ENCODE measurements at places on chromosomes 2 and 18.

DNA sequence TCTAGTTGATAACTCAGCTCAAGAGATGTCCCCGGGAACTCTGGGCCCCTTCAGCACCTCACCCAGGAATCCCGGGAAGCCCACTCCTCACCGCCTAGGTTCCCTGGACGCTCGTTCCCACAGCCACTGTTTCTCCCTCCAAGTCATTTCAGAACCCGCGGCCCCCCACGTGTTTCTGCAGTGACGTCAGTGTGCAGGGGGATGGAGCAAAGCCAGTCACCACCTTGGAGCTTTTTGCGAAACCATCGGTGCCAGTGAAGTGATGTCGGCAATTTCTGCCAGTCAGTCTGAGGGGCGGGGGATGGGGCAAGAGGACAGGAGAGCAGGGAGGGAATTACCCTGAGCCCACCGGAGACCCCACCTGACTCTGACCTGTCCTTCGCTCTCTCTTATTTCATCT is 119.2 kb downstream of the SNTG2 start:
- no peak for DNase-seq

GRCh38 chr2:217609952-217610351 is 392.8 kb downstream of the TNS1 start:
- DNase-seq: no peak

GRCh38 chr2:238289574-238289973 is 1.2 kb upstream of the PER2 start:
- no peak for DNase-seq

DNA sequence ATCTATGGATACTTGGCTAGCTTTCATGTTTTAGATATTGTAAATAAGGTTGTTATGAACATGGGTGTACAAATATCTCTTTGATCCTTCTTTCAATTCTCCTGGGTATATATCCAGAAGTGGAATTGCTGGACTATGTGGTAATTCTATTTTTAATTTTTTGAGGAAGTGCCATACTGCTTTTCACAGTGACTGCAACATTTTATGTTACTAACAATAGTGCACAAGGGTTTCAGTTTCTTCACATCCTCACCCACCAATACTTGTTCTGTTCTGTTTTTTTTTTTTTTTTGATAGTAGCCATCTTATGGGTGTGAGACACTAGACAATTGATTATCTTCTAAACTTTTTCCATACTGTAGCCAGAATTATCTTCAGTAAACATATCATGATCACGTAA is 17.3 kb upstream of the NEUROD1 start:
- no peak for DNase-seq

DNA sequence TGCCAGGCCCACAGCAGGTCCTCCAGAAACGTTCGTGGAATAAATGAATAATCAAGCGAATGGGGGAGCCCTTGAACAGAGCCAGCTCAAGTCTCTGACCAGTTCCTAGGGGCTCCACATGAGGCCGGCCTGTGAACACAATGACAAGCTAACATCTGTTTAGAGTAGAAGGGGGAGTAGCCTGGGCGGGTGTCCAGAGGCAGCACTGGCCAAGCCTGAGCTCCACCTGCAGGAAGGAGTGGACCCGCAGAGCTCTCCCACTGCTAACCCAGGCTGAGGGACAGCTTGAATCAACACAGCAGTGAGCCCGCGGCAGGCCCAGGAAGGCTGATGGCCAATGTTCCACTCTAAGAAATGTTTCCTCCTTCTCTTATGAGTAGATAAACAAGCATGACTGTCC is 234.8 kb upstream of the RAB6C start:
- DNase-seq: no peak

All from Caki2 (cell line).